ENCODE measurements at places on chromosomes 16 and 17.

DNA sequence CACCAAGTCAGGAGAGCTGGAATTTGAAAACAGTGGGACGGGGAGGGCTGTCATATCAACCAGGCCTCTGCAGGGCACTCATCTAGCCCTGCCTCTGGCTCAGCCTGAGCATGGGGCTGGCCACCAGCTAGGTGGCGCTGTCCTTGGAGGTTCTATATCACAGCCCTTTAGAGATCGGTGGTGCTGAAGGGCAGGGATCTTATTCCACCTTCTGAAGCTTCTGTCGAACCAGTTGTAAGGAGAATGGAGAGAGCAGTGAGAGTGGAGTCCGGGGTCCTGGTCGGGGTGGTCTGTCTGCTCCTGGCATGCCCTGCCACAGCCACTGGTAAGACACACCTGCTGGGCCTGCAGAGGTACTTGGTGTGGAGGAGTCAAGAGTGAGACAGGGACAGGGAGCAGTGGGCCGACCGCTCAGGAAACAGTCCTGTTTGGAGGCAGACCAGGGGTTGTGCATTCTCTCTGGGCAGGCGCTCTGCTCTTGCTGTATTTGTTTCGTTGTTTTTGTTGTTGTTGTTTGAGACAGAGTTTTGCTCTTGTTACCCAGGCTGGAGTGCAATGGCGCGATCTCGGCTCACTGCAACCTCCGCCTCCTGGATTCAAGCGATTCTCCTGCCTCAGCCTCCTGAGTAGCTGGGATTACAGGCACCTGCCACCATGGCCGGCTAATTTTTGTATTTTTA is at the start of gene CES3:
Gene CES3 (plus strand): TSS at position 202 of the 680 bp plus-strand sequence. CDS start 42 bp downstream, at position 244.
- DNase-seq: no peak

- peak; percentile 19 for DNase-seq
These were observed 30.3 kb downstream of the HMOX2 start for GRCh38 chr16:4506450-4506849.

GRCh38 chr17:69815406-69815805 is 259.6 kb upstream of the KCNJ16 start:
- no peak for DNase-seq

GRCh38 chr16:4321286-4322120 is 5.6 kb downstream of the GLIS2 start:
- no peak for DNase-seq

GRCh38 chr17:65749479-65749878 is 188.0 kb upstream of the AXIN2 start:
- no peak for DNase-seq

- no peak for DNase-seq
These were observed 34.1 kb upstream of the DHX8 start for GRCh38 chr17:43449470-43450248.

- DNase-seq: no peak
These were observed 113.4 kb upstream of the RCVRN start for GRCh38 chr17:10018461-10018891.

GRCh38 chr16:52501746-52502145 is 45.2 kb downstream of the TOX3 start:
- DNase-seq: no peak

DNA sequence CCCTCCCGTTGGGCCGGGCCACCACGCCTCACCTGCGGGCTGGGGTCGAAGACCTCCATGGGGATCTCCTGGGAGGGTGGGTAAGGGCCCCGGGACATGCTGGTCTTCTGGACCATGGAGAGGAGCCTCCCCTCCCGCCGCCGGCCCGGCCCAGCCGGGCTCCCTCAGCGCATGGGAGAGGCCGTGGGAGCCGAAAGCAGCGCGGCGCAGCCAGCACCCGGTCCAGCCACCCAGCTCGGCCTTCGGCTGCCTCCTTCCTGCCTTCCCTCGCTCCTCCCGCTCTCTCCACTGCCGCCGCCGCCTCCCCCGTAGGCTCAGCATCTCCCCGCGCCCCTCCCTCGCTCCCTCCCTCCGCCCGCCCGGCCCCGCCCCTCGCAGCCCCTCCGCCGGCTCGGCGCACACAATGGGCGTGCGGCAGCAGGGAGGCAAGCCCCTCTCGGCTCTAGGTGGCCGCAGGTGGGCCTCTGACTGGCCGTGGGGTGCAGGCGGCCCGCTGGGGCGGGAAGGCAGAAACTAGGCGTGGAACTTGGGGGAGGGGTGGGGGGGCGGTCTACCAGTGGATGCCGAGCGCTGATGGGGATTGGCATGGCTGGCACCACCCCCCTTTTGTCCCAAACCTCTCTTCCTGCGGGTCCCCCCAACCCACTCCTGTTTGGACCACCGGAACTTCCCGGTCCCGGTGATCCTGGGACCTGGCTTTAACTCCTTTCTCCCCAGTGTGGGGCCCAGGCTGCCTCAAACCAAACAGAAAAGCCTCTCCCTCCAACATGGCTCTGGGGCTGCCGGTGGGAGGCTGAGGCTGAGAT is at the start of gene CACNB1:
Gene CACNB1 (minus strand): TSS at position 290 of the 806 bp plus-strand sequence. CDS start 174 bp downstream, at position 116.
- peak; percentile 54 for DNase-seq

- DNase-seq: no peak
These were observed 35.2 kb downstream of the TNFRSF13B start for GRCh38 chr17:16936536-16937310.

DNA sequence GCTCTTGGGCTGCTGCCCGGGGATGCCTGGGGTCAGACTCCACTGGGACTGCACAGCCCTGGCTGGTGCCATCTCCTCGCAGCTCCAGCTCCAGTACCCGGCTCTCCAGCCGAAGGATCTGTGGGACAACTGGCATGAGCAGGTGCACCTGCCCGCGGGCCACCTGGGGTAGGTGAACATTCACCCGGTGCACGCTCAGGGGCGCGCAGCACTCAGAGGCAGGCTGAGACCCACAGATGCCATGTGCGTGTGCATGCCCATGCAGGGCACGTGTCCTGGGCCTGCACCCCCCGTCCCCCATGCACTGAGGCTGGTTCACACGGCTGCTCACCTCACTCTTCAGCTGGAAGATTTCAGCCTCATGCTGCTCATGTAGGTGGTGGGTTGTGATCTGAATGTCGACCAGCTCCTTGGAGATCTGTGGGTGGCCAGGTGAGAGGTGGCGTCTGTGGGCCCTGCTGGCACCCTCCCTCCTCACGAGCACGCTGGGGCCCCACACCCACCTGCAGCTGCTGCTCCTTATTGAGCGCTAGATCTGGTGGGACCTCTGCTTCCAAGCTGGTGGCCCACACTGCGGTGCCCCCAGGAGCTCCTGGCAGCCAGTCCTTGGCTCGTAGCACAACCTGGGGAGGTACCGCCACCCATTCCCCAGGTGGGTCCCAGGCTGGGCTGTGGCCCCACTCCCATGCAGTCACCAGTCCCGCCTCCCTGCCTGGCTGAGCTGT is 618 bp downstream of the CCDC78 start:
- DNase-seq: no peak

DNA sequence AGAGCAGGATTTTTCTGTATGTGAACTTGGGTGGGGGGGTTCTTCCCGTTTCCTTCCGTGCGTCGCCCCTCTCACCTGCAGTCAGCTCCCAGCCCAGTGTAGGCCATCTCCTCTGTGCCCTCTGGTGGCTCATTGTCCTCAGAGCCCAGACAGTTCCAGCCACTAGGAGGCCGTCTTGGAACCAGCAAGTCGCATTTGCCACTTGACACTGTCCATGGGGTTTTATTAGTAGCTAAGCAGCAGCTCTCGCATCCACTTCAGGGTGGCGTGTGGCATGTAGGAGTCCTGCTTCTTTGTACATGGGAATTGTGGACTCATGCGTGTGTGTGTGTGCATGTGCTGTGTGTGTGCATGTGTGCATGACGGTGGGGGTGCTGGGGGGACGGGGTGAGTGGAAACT is 74.0 kb downstream of the SEC14L1 start:
- DNase-seq: no peak

GRCh38 chr17:5662409-5663085 is 78.2 kb upstream of the NLRP1 start:
- DNase-seq: no peak

- no peak for DNase-seq
These were observed 29.0 kb downstream of the N4BP1 start for GRCh38 chr16:48580925-48581500.

DNA sequence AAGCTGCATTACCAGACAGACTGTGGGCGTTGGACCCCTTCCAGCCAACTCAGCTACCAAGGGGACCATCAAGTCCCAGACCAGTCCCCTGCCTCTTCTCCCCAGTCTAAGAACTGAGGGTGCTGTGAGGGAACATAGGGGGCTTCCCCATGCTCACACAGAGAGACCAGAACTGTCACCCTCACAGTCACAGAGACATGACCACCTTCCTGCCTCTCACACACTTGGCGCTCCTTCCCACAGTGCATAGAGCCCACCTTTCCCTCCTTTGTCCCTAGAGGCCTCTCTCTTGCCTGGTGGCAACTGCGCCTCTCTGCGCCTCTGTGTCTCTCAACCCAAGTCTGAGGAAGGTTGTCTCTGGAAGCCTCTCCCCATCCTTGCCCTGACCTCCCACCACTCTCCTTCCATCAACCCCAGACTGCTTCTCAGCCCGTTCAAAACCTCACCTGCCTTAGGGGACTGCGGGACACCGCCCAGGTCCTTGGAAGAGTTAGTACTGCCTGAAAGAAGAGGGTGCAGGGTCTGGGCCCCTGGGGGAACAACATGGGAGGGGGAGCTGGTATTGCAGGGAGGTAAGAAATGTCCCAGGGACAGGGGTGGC is 6.1 kb upstream of the LHX1 start:
- no peak for DNase-seq

GRCh38 chr17:79684132-79684985 is 46.4 kb upstream of the ENPP7 start:
- no peak for DNase-seq

GRCh38 chr17:35801583-35802224 is 6.3 kb upstream of the MMP28 start:
- no peak for DNase-seq

DNA sequence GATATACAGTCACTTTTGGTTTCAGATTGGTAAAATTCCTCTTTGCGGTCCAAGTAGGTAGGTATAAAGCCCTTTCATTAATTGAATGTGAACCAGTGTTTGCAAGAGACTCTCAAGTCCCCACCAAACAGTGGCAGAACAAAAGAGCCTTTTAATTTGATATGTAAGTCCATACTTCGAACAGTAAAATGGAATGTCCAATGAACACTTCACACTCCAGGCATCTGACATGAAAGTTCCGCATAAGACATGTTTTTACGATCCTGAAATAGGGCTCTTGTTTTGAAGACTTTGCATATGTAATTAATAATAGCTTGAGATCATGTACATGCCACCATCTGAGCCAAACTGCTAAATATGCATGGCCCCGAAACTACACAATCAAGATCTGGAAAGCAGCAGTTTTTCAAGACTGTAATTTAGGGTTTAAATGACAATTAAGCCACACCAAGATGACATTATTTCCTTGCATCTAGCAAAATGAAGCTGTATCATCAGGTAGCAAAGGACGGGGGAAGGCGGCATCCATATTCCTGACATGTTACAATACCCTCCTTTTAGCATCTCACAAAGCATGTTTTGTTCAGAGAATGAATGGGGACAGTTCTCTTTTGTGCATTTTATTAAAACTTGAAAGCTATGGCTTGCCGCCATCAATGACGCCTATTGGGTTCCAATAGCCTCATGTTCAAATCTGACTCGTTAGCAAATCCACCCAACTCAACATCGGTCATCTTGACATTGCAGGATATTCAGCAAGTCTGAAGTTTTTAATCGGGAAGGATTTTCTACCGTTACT is 39.4 kb downstream of the LITAF start:
- no peak for DNase-seq

- no peak for DNase-seq
These were observed 3.0 kb downstream of the EME1 start for GRCh38 chr17:50375858-50376538.

DNA sequence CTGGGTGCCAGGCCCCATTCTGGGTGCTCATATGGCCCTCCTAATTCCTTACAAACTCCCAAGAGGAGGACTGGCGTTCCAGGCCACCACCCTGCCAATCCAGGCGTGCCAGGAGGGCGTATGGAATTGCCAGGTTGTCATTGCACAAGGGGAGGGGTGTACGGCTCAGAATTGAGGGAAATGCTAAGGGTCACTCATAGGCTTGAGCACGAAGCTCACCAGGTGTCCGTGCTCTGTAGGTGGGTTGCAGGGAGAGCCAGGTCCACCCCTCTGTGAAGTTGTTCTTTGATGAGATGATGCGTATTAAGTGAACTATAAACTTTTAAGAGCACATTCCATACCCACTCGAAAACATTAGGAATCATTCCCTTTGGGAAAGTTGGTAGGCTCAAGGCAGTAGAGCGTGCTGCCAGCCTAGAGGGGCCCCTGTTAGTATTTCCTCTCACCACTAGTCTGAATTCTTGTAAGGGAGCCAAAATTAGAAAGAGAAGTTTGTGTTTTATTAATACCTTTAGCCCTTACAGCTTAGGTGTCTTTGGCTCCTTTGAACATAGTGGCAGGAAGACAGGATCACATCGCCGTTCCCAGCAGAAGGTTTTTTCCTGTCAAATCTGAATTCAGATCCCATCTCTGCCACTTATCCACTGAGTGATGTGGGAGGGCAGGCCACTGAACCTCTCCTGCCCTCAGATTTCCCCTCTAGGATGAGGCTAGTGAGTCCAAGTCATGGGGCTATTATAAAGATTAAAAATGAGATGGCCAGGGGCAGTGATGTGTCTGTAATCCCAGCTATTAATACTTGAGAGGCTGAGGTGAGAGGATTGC is 38.7 kb upstream of the NFAT5 start:
- DNase-seq: no peak

DNA sequence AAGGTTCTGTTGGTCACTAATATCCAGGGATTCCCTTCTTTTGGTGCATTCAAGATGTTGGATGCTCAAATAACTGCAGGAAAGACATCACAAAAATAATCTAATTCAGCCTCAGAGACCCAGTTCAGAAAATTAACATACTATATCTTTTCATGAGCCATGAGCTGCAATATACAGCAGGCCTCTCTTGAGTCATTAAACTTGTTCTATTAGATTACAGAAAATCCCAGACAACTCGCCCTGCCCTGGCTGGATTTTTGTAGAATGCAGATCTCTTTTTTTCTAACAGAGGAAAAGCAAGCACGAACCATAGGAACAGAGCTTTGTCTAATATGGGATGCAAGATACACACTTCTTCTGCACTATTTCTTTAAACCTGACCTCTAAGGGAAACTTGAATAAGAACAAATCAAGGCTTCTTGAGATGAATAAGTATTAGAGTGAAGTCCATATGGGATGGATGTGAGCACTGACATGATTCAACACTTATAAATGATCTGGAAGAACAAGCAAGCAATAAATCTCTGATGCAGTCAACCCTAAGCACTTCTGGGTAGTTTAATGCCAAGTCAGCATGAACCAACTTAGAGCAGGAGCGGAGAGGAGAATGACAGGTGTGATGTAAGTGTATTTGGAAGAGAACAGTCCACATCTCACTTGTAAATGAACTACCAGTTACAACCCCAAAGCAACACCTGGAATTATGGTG is 70.7 kb upstream of the GNAO1 start:
- no peak for DNase-seq

- no peak for DNase-seq
These were observed 23.5 kb upstream of the CDR2 start for GRCh38 chr16:22397931-22398330.

DNA sequence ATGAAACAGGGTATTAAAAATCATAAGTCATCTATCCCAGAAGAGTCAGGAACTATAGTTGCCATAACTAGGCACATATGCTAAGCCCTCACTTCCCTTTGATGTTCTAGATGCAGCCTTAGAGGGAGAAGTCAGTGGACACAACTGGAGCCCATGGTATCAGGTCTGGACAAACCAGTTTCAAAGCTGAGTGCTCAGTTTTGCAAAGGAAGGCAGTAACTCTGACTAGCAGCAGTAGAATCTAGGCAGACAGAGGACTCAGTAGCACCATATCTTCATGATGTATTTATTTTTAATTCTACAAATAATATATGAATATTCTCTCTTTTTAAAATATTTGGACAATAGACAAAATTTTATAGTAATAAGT is 11.7 kb upstream of the FAM20A start:
- DNase-seq: no peak

- no peak for DNase-seq
These were observed 254.2 kb downstream of the KCNJ2 start for GRCh38 chr17:70423562-70423961.

All from stimulated activated CD8-positive, alpha-beta memory T cell treated with anti-CD3 and anti-CD28 coated beads, Interleukin-12 subunit alpha, Interleukin-12 subunit beta, amount 100 ng/mL, for 4 hours (primary cell).